ENCODE measurements at places on chromosomes 4 and X.

GRCh38 chr4:75948822-75949444 is 8.1 kb upstream of the NAAA start:
- no peak for DNase-seq

GRCh38 chr4:38821739-38822138 is 17.1 kb upstream of the TLR1 start:
- no peak for DNase-seq

DNA sequence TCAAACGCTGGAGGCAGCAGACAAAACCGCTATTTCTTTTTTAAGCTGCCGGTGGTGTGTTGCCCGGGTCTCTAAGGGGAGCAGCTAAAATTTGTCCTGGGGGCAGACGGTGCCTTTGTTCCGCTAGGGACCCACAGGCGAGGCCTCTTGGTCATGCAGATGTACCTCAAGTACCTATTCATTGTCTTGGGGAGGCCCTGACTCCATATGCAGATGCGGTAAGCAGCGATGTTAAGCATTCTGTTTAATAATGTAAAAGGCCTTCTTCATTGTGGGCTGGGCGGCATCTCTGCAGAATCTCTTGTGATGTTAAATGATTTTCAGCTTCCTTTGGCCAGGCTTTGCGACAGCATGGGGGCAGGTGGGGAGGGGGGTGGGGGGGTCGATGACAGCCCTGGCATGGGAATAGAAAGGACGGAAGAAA is 98.9 kb upstream of the PJA1 start:
- DNase-seq: no peak

DNA sequence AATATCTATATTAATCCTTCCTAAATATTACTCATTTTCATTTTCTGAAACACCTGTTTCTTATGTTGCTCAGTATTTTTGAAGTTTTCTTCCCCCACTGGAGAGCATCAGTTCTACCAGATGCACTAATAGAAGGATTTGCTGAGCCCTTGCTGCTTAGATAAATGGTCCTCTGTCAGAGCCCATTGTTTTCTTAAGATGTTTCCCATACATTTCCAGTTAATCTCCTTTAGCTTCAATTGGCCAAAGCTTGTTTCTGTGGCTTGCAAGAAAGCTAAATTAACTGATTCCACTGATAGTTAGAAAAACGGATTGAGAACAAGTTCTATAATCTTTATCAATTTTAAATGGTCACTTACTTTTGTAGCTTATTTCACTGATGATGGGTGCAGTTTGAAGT is 1425.5 kb downstream of the PCDH18 start:
- DNase-seq: no peak

DNA sequence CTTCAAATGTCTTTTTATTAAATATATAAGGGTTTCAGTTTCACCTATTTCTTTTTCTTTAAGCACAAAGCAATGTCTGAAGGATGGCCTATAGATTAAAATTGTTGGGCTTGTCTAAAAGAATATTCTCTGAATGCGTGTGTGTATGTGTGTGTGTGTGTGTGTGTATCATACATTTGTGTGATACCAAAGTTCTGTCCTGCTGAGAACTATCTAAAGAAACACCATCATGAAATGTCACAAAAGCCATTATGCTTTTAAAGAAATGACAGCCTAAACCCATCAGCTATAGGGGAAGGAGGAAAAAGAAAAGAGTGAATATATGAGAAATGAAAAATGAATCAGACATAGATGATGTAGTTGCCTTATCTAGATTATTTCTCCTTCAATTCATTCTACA is 1501.5 kb upstream of the TENM3 start:
- DNase-seq: no peak

GRCh38 chr4:82706349-82707000 is 92.1 kb downstream of the SCD5 start:
- no peak for DNase-seq

DNA sequence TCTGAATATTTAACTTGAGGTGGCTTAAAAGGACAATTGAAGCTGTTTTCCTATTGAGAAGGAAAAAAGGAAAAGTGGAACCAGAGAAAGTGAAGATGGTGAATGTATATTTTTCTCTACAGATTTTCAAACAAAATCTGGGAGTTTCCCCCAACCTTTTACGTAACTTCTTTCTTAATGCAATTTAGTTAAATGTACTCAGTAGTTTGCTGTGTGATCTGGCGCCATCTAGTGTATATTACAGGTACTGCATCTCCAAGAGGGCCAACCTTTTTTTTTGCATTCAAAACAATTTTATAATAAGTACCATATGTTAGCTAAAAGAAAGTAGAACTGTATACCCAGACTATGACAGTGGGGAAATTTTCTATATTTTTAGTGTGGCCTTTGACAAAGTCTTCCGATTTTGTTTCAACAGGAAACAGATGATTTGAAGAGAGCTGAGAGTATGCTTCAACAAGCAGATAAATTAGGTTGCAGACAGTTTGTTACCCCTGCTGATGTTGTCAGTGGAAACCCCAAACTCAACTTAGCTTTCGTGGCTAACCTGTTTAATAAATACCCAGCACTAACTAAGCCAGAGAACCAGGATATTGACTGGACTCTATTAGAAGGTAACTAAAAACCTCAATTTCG is 82.0 kb downstream of the PLS3 start:
- DNase-seq: peak; percentile 44

DNA sequence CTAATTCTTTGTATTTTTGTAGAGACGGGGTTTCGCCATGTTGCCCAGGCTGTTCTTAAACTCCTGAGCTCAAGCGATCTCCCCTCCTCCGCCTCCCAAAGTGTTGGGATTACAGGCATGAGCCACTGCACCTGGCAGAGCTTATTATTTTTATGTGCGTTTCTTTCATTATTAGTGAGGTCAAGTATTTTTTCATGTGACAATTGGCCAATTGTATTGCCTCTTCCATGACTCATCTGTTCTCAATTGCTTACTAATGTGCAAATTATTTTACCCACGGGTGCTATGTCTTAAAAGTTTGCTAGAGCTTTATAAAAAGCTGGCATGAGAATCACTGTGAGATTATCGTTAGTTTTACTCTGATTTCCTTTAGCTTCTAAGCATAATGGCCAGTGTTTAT is 13.0 kb upstream of the ARX start:
- no peak for DNase-seq

DNA sequence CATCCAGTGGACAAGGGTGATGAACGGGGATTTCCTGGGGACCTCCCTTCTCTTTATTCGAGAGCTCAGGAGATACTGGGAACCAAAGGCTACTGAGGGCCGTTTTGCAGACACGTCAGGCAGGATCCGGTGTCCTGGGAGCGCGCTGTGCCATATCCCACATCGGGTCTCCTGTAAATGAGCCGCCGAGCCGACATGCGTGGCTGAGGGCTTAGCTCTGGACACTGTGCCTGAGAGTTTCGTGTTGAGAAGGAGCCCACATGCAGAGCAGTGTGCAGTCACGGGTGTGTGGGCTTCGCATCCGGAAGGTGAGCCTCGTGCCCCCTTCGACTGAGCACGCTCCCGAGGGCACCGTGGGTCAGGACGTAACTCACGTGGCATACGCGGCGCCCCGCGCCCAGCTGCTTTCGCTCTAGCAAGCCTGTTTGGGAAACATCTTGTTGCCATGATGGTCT is 28.5 kb upstream of the HGFAC start:
- no peak for DNase-seq

DNA sequence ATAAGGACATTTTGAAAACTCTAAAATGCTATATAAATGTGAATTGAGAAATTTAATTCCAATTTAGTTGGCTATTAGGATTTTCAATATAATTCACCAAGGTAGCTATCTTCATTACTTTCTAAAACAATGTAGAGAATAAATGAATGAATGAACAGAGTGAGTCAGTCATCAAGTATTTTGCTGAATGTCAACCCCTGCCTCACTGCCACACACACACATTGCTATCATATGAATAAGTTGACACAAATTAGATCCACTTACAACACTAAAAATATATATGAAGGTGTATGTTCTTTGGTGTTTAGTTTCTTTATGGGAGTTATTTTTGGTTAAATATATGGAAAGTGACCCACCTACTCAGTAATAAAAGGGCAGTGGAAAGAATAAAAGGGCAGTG is 141.4 kb upstream of the SMIM10 start:
- no peak for DNase-seq

DNA sequence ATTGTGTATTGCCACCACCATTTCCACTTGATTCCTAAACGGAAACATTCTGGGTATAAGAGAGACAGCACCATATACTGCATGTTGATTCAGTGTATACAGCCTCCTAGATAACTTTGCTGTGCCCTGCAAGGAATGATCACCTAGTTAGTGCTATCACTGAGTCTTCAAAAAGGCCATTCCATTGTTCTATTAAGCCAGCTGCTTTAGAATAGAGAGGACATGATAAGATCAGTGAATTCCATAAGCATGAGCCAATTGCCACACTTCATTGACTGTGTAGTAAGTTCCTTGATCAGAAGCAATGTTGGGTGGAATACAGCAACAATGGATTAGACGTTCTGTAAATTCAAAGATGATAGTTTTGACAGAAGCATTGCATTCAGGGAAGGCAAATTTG is 1047.3 kb downstream of the PCDH18 start:
- no peak for DNase-seq

DNA sequence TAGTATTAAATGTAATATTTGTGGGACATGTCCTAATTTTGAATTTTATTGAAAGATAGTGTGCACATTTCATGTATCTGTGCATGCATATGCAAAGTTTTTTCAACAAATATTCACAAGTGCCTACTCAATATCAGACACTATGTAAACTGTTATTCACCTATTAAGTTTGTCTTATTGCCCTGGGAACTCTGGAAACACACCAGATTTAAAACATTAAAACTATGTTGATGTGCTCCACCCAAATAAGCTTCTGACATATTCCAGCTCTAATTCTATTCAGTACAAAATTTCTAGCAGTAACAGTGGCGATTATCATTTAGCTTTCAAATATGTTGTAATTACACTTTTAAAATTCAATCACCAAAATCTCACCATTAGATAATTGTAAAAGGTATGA is 183.1 kb upstream of the TTC29 start:
- DNase-seq: no peak

GRCh38 chrX:46072372-46072771 is 472.8 kb downstream of the ZNF674 start:
- no peak for DNase-seq

- no peak for DNase-seq
Measured at GRCh38 chr4:146222313-146222712, 8.0 kb downstream of the REELD1 start.

GRCh38 chr4:81648576-81649275 is 177.0 kb upstream of the RASGEF1B start:
- peak; percentile 22 for DNase-seq

GRCh38 chr4:2634014-2634413 is 97.6 kb downstream of the FAM193A start:
- DNase-seq: no peak

- DNase-seq: no peak
Measured at GRCh38 chr4:140996766-140997165, 136.5 kb downstream of the RNF150 start.

GRCh38 chr4:18394656-18395055 is 373.1 kb upstream of the LCORL start:
- DNase-seq: no peak

DNA sequence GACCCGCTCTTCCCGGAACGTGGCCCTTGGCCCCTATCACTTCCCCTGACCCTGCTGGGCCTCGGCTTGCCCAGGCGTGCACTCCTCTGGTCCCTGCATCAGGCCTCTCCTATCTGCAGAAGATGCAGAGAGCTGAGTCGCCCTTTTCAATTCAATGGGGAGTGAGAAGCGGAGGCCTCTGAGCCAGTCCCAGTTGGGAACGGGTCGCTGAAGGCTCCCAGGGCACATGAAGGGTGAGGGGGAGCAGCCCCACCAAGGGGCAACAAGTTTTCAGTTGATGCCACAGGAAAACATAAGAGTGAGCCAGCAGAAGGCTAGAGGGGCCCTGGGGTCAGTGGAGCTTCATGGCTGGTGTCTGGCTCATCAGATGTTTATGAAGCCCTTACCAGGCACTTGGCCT is 17.1 kb downstream of the PSAPL1 start:
- no peak for DNase-seq

- no peak for DNase-seq
Measured at GRCh38 chr4:105182211-105182610, 35.5 kb downstream of the TET2 start.

GRCh38 chr4:172050911-172051310 is 237.7 kb downstream of the GALNTL6 start:
- no peak for DNase-seq

GRCh38 chr4:140466146-140466545 is 31.9 kb downstream of the MGAT4D start:
- DNase-seq: no peak

DNA sequence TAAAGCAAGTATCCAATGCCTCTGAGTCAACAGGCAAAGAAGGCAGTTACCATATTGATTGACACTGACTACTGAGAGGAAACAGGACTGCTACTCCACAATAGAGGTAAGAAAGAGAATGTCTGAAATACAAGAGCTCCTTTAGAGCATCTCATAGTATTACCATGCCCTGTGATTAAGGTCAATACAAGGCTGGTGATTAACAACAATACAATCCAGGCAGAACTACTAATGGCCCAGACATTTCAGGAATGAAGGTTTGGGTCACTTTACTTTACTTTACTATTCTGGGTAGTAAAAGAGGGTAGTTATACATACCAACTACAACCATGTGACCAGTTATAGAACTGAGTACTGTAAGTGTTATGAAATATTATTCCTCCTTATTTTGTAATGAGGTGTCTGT is 44.5 kb downstream of the BRWD3 start:
- no peak for DNase-seq

GRCh38 chr4:170400361-170400760 is 310.6 kb upstream of the AADAT start:
- no peak for DNase-seq

GRCh38 chr4:109094056-109094455 is 208.4 kb downstream of the COL25A1 start:
- no peak for DNase-seq

DNA sequence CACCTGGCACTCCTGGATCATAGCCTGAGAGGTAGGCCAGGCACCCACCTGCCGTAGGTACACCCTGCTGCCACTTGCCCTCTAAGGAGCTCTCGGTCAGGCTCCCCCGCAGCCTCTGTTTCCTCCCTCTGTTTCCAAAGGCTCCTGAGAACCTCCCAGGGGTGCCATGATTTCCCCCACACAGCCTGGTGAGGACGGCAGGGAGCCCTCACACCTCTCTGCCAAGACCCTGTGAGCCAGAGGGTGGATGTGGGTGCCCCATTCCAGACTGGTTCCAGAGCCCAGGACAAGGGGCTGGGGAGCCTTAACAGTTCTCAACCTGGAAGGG is 1.6 kb upstream of the ABLIM2 start:
- no peak for DNase-seq

- DNase-seq: no peak
Measured at GRCh38 chr4:75698963-75699228, 25.5 kb upstream of the USO1 start.

GRCh38 chr4:37320513-37321235 is 76.1 kb downstream of the NWD2 start:
- no peak for DNase-seq

DNA sequence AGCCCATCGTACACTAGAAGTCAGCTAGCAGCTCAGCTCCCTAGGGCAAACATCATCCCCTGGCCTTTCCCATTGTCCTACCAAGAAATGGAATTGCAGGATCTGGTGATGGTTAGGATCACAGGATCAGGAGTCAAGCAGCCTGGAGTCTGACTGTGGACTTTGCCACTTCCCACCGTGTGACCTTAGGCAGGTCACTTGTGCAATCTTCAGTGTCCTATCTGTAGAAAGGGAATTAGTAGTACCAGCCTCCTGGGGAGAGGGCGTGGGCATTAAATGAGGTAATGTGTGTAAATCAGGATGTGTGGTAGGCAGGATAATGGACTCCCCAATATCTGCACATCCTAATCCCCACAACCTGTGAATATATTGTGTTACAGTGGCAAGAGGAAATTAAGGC is 38.6 kb upstream of the APLN start:
- DNase-seq: no peak
